Stimulated activated CD8-positive, alpha-beta memory T cell treated with anti-CD3 and anti-CD28 coated beads, Interleukin-4, amount 100 ng/mL, for 4 hours (primary cell): ENCODE measurements at places on chromosomes 16 and 17.

DNA sequence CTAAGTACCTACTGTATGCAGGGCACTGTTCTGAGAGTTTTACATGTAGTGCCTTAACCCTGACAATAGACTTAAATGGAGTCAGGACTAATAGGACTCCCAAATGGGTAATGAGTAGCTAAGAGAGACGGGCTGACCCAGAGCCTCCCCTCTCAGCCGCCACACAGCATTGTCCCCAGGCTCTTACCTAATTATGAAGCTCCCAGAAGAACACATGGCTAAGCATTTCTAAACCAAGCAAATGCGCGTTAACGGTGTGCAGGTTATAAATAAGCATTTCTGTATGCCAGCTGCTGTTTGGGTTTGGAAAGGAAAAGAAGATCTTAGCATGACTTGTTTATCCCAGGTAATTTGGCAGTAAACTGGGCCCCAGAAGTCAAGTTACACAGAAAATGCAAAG, 14.3 kb downstream of the KATNIP start:
- DNase-seq, result no peak

DNA sequence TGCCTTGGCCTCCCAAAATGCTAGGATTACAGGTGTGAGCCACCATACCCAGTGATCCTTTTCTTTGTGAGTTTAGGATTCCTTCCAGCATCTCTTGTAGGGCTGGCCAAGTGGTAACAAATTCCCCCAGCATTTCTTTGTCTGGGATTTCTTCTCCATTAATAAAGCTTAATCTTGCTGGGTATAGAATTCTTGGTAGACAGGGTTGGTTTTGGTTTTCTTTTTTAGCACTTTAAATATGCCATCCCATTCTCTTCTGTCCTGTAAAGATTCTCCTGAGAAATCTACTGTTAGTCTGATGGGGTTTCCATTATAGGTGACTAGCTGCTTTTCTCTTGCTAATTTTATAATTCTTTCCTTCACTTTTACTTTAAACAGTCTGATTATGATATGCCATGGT, 173.0 kb upstream of the TOM1L1 start:
- no peak for DNase-seq

GRCh38 chr16:55263271-55264250, 60.4 kb upstream of the IRX6 start:
- DNase-seq, result no peak

DNA sequence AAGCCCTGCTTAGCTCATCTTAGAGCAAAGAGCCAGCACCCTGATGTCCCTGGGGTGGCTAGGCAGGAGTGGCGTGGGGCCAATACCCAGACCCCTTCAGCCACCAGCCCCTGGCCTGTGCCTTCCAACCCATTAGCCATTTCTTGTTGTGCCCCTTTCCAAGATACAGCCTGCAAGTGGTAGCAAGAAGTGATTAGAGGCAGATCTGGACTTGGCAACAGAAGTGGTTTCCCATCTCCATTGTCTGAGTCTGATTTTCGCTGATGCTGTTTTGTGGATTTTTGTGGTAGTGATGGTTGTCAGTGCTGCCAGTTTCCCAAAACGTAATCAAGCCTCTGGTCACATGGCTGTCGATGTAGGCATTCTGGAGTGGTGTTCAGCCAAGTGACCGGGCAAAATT, 25.7 kb downstream of the PLCD3 start:
- no peak for DNase-seq

DNA sequence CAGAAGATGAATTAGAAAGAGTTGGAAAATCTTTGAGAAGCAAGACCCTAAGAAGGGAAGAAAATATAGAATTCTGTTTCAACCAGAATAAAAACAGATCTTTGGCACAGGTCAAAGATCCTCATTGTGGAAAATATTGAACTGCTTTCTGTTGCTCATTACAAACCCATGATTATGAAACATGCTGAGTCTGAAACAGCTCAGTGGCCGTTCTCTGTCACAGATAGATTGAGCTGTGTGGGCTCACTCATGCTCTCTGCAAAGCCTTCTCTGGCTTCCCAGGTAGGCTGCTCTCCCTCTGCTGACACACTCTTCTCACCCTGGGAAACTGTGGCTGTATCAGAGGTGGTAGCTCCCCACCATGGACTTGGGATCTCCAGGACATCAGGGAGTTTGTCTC, 3.4 kb upstream of the KRT38 start:
- no peak for DNase-seq

- DNase-seq, result no peak
These were observed 152.2 kb downstream of the SNX11 start for GRCh38 chr17:48259694-48260291.

DNA sequence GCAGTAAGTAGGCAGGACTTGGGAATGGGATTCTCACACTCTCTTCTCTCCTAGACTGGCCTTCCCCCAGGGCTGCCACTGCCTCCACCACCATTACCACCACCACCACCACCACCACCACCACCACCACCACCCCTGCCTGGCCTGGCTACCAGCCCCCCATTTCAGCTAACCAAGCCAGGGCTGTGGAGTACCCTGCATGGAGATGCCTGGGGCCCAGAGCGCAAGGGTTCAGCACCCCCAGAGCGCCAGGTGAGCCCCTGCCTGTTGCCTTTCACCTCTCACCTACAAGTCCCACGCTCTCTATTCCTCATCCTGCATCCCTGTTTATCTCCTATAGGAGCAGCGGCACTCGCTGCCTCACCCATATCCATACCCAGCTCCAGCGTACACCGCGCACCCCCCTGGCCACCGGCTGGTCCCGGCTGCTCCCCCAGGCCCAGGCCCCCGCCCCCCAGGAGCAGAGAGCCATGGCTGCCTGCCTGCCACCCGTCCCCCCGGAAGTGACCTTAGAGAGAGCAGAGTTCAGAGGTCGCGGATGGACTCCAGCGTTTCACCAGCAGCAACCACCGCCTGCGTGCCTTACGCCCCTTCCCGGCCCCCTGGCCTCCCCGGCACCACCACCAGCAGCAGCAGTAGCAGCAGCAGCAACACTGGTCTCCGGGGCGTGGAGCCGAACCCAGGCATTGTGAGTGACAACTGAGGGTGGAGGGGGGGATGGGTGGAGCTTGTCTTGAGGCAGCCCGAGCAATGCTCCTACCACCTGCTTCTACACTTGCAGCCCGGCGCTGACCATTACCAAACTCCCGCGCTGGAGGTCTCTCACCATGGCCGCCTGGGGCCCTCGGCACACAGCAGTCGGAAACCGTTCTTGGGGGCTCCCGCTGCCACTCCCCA, 7.9 kb upstream of the TMEM88 start:
- no peak for DNase-seq

DNA sequence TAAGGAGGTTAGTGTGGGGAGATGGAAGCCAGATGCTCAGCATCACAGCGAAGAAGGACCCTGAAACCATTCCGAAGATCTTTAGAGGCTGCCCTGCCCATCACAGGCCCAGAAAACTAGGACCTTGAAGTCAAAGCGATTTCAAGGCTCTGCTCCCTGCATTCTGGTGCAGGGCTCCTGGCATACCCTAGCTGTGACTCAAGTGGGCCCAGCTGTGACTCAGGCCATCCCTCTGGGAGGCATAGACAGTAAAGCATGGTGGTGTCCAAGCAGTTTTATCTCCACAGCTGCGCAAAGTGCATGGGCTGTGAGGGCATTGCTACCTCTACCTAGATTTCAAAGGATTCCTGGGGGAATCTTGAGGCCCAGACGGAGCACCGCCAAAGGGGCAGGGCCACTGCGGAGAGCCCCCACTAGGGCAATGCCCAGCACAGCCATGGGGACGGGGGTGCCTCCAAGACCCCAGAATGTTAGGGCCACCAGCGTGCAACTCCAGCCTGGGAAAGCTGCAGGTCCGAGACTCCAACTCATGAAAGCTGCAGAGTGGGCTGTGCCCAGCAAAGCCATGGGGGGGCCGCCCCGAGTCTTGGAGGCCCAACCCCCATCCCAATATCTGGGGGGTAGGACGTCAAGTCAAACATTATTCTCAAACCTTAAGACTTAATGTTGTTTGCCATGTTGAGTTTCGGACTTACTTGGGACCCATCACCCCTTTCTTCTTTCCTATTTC, 11.7 kb upstream of the ZNF594 start:
- DNase-seq, result no peak
